ENCODE measurements at places on chromosomes 4 and X.

- DNase-seq: no peak
Observed at GRCh38 chr4:20487446-20487845, 212.8 kb upstream of the PACRGL start.

DNA sequence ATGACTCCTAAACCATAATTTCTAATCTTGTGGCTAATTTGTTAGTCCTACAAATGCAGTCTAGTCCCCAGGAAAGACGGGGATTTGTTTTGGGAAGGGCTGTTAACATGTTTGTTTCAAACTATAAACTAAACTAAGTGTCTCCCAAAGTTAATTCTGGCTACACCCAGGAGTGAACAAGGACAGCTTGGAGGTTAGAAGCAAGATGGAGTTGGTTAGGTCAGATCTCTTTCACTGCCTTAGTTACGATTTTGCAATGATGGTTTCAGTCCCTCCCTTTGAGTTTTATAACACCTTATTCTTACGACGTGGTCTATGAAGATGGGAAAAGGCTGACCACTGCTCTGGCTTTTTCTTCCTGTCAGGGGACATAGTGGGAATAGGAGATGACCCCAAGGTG, 27.0 kb upstream of the IL2 start:
- no peak for DNase-seq

- no peak for DNase-seq
Observed at GRCh38 chrX:68676335-68676734, 28.9 kb downstream of the STARD8 start.

GRCh38 chr4:26343038-26343398, 22.2 kb downstream of the RBPJ start:
- no peak for DNase-seq

DNA sequence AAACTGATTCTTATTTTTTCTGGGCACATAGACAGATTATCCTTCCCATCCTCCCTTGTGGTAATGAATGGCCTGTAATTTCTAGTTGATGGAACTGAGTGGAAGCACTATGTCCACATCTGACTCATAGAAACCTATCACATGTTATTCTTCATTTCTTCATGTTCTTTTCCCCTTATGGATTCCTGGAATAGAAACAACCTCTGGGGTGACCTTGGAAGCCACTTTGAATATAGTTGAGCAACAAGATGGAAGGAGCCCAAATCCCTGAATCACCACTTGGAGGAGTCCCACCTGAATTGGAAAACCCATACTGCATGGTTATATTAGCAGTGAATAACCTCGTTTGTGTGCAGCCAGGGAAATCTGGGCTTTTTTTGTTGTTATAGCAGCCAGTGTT, 137.8 kb downstream of the MID1IP1 start:
- DNase-seq: no peak

GRCh38 chrX:56788229-56788628, 59.2 kb downstream of the NBDY start:
- no peak for DNase-seq

All from activated naive CD8-positive, alpha-beta T cell treated with anti-CD3 and anti-CD28 coated beads, Interleukin-2, amount 50 U/mL, for 16 hours (primary cell).